ENCODE measurements at places on chromosomes 12 and 14.

- DNase-seq, result no peak
These were observed 189.4 kb downstream of the RPS29 start for GRCh38 chr14:49396801-49397200.

DNA sequence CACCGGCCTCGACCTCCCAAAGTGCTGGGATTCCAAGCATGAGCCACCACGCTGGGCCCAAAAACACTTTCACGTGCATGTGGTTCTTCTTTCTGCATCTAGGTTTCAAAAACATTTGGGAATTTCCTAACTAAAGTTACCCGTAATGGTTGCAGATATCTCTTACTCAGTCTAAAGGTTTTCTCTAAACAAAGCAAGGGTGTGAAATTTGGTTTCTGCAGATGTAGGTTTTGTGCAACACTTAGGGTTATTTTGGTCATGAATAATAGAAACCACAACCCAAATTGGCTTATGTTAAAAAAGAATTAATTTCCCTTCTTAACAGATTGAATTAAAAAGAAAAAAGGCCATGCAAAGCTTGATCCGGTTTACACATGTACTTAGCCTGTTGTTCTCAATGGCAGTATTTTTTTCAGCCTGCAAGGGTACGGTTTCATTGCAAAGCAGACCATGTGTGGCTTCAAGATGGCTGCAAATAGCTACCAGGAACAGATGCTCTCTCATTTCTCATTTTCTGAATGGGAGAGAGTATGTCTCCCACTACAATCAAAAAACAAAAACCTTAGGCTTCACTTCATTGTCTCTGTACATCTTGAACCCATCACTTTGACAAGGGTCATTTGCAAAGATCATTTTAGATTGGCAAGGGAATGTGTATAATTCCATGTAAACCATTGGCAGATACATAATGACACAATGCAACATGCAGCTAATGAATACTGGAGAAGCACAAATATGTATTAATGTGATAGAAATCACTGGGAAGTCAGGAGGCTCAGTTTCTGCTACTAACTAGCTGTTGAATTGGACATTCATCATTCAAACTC lies 491.2 kb upstream of the FLRT2 start:
- no peak for DNase-seq

- no peak for DNase-seq
These were observed 460.4 kb upstream of the RGS6 start for GRCh38 chr14:71471634-71472355.

GRCh38 chr12:88836156-88836555 lies 255.9 kb upstream of the KITLG start:
- no peak for DNase-seq

GRCh38 chr12:11170810-11171144 lies 217 bp upstream of the SMIM10L1 start:
- no peak for DNase-seq

- no peak for DNase-seq
These were observed 38.9 kb downstream of the DTX1 start for GRCh38 chr12:113095405-113095804.

- no peak for DNase-seq
These were observed 172.5 kb upstream of the ARID2 start for GRCh38 chr12:45557016-45557415.

DNA sequence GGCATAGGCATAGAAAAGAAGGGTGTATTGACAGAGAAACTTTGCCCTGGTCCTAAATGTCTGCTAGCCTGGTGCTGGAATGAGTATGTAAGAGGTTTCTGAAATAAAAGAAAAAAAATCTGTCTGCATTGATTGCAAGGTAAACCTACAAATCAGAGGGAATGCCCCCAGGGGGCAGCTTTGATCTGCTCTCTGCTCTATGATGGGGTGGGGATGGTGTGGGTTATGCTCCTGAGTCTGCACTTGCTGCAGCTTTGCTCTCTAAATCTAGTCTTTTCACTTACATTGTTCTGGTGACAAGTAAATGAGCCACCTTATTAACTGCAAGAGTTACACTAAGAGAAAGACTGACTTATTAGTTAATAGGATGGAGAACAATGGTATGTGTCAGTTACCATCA lies 468.4 kb upstream of the STXBP6 start:
- no peak for DNase-seq

DNA sequence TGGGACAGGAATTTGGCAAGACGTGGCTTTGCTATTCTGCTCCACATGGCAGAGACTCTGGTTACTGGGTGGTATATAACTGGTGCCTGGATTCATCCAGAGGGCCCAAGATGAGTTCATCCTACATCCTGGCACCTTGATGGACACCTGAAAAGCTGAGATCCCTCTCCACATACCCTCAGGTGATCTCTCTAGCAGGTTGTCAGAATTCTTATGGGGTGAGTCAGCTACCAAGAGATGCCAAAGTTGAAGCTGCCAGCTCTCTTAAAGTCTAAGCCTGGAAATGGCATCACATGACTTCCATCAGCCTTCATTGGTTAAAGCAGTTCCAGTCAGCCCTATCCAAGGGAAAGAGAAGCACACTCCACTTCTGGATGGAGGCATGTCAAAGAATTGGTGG lies 300.7 kb upstream of the SEL1L start:
- DNase-seq, result no peak

- no peak for DNase-seq
These were observed 3.1 kb upstream of the FIGNL2 start for GRCh38 chr12:51851413-51852124.

GRCh38 chr12:89414322-89414721 lies 62.0 kb upstream of the DUSP6 start:
- no peak for DNase-seq

DNA sequence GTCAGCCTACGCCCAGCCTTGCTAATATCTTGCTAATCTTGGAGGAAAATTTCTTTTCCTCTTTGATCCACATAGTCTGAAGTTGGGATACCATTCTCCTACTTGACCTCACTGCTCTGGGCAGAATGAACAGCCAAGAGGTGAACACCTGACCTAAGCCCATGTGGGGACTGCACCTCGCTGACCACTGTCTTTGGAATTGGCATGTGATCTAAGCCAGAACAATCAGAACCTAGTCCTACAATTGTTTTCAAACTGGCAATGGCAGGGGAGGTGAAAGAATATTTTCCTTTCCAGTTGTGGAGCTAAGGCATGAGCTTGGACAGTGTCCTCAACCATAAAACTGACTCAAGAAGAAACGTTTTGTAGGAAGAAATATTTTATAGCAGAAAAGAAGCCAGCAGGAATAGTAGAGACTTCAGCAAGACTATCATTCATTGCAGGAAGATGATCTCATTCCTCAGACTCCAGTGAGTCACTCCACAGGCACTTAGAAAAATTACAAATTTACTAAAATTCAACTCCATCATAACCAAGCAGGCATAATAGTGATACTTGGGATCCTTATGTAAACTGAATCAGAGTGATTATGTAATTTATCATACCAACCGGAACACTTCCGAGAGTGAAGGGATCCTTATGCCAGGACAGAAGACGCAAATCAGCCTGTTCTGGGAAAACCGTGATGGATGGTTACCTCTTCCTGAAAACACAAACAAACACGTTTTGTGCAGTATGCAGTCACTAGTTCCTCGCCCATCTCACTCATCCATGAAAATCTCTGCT lies 14.7 kb downstream of the PTPRO start:
- no peak for DNase-seq

GRCh38 chr12:75812271-75813018 lies 219.1 kb downstream of the PHLDA1 start:
- no peak for DNase-seq

DNA sequence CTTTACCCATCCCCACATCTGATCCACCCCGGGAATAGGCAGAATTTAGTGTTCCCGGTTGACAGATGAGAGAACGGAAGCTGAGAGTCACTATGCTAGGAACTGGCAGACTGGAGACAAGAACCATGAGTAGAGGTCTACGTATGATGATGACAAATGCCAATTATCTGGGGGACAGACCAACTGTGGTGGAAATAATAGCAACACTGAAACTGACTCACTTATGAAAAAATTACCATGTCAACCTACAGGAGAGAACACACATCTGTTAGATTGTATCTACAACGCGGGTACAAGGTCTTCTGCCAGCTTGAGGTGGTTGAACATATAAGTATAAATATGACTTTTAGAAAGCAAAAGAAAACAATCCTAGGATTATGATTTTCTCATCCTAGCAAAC lies 15.4 kb upstream of the SELPLG start:
- no peak for DNase-seq

DNA sequence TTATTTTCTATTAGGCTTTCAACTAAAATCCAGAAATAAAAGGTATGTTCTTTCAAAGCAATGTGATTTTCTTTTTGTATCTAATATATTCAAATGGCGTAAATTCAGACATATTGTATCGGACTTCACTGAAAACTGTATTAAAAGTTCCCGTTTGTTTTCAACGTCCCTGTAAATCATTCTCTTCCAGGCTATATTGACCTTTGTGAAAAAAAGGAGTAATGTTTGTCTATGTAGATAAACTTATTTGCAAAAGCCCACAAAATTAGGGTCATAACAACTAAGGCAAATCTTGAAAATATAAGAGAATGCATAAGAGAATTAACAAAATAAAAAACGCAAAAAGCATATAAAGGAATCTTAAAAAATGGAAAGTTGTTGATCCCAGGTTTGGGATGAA lies 1492.4 kb downstream of the AACS start:
- no peak for DNase-seq

DNA sequence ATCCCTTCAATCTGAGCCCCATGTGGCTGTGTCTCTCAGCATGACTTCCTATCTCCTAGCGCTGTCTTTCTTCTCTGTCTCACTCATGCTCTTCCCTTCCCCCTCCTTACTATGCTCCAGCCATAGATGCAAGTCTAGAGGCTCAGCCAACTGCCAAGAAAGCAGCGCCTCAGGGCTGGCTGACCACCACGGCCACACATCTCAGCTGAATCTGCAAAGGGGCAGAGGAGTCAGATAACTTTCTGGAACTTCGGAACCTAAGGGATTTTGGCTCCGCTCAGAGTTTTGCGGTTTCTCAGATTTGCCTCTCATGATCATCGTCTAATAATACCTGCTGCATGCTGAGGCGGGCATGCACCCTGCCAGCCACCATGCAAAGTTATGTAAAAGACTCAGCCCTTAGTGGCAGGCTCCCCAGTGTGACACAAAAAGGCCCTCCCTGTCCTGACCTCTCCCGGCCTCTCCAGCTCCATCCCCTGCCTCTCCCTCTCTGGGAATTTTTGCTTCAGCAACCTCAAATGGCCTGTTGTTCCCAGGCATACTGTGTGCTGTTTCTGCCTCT lies 5.0 kb upstream of the FGF6 start:
- DNase-seq, result no peak

DNA sequence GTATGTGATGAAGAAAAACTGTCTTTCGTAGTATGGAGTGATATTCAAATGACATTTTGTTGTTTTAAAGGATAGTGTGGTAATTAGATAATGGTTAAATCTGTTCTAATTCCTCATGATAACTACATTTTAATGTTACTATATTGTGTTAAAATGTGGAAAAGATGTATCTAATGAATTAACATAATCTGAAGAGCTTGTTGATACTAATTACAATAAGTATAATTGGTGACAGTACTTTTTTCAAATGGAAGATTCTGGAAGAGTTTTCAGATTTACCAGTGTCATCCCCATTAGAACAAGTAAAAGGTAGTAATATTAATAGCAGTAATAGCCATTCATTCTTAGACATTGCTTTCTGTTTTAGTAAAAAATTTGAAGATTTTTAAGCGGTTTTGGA lies 37.6 kb downstream of the CAND1 start:
- DNase-seq, result no peak

DNA sequence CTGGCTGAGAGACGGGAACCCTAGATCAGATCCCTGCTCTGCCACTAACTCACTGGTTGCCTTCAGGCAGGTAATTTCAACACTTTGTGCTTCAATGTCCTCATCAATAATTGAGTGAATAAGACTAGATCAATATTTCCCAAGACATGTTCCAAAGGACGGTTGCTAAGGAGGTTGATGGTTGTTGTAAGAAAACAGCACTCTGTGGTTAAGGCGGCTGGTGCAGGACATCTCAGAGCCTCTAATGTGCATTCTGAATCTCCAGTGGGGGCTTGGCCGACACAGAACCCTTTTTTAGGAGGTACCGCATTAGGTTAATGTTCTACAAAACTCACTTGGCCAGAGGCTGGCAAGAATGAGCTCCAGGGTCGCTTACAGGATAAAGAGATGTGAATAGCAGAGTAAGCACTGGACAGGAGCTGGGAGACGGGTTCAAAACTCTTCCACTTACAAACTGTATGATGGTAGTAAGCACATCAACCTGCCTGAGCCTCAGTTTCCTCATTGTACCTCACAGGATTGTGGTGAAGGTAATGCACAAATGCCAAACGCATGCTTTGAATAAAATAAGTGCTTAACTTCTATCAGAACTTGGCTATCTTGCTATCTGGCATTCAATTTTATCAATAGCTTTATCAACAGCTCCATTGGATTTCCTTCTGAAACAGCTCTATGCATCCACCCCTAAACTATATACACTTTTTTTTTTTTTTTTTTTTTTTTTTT lies 136.9 kb upstream of the PARP11 start:
- DNase-seq, result no peak

- DNase-seq, result no peak
These were observed 108.0 kb upstream of the METAP2 start for GRCh38 chr12:95365912-95366311.

GRCh38 chr14:64447876-64448670 lies 17.2 kb upstream of the AKAP5 start:
- no peak for DNase-seq

All from CD8-positive, alpha-beta memory T cell (primary cell).